ENCODE measurements at places on chromosomes 3 and 15. TPM values are rescaled to one million over a fixed set of nuclear protein-coding genes. Genes with fewer than 3 reads are reported as not detected.

MYO5C gene
- total RNA-seq, result 0.07 TPM

NDN gene
- total RNA-seq, result 66.9 TPM

AMIGO3 gene
- not detected for total RNA-seq

CASR gene
- not detected for total RNA-seq

SYNPR gene
- total RNA-seq, result not detected

ROPN1 gene
- total RNA-seq, result not detected

NPAP1 gene
- not detected for total RNA-seq

CPA3 gene
- total RNA-seq, result not detected

PLA1A gene
- total RNA-seq, result 0.13 TPM

GOLGA6L9 gene
- total RNA-seq, result 1.5 TPM

KLHL40 gene
- not detected for total RNA-seq

KIF15 gene
- total RNA-seq, result 2.9 TPM

MKRN3 gene
- 0.43 TPM for total RNA-seq

MAP1A gene
- total RNA-seq, result 96.1 TPM

THAP10 gene
- 1.7 TPM for total RNA-seq

CIAO2A gene
- total RNA-seq, result 31.5 TPM

RLBP1 gene
- not detected for total RNA-seq

SLC38A3 gene
- total RNA-seq, result not detected

SNAP23 gene
- total RNA-seq, result 66.4 TPM

VPS13C gene
- 72.9 TPM for total RNA-seq

ZNF80 gene
- not detected for total RNA-seq

LINGO1 gene
- total RNA-seq, result 0.33 TPM

NEO1 gene
- 28.2 TPM for total RNA-seq

B3GALNT1 gene
- total RNA-seq, result 21.2 TPM

MITF gene
- 12.6 TPM for total RNA-seq

PRSS50 gene
- total RNA-seq, result not detected

RPP14 gene
- total RNA-seq, result 12.6 TPM

MTMR10 gene
- 12.4 TPM for total RNA-seq

GAP43 gene
- total RNA-seq, result 6.1 TPM

SOX14 gene
- total RNA-seq, result not detected

CPNE9 gene
- not detected for total RNA-seq

TEX55 gene
- total RNA-seq, result not detected

ZNF770 gene
- total RNA-seq, result 40.1 TPM

GOLGA6B gene
- total RNA-seq, result not detected

GCNT3 gene
- total RNA-seq, result 0.23 TPM

SLC2A2 gene
- total RNA-seq, result not detected

CD86 gene
- not detected for total RNA-seq

CTSH gene
- 2.8 TPM for total RNA-seq

P2RY1 gene
- total RNA-seq, result 0.59 TPM

CCDC191 gene
- 2.4 TPM for total RNA-seq

SPTBN5 gene
- 0.20 TPM for total RNA-seq

PAQR5 gene
- 0.03 TPM for total RNA-seq

HTR3E gene
- not detected for total RNA-seq
